Tongue (tissue), 3 donors: ENCODE measurements at places on chromosomes 16 and 17. TPM values are rescaled to one million over a fixed set of nuclear protein-coding genes. Genes with fewer than 3 reads are reported as not detected.

PRR29 gene
- total RNA-seq, result 1.3 TPM

SCN4A gene
- total RNA-seq, result 46.2 TPM

NPIPA7 gene
- 4.0 TPM for total RNA-seq

TBX4 gene
- total RNA-seq, result 2.2 TPM

HS3ST3A1 gene
- total RNA-seq, result not detected

PKMYT1 gene
- total RNA-seq, result 12.2 TPM

FOXF1 gene
- 3.6 TPM for total RNA-seq

SKAP1 gene
- total RNA-seq, result 0.41 TPM

KRT222 gene
- not detected for total RNA-seq

SGSH gene
- total RNA-seq, result 15.5 TPM
